ENCODE measurements at places on chromosomes 16 and 17.

DNA sequence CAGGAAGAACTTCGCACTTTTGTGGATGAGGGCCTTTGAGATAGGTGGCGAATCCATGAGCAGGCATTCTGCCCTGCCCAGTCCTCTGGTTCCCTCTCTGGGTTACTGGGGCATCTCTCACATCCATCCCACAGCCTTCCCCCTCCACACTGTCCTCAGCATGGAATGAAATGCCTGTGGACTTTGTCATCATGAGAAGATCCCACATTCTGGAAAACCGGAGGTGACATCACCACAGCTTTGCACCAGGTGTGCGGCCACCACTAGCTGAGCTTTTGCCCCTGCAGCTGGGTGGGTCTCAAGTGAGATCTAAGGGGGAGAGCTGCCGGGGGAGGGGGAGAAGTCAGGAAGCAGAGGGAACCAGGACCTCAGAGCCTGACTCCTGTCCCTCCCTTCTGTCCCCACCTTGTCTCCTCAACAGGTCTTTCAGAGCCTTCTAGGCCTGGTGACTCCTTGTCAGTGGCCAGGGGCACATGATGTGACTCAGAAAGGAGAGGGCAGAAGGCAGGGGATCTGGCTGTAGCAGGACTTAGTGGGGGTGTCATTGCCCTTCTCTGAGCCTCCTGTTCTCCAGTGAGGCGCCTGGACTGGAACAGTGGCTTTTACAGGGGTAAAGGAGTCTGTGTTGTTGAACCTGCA, 40.0 kb upstream of the DLX4 start:
- DNase-seq: no peak

- DNase-seq: no peak
Observed at GRCh38 chr16:10039220-10040096, 142.8 kb downstream of the GRIN2A start.

DNA sequence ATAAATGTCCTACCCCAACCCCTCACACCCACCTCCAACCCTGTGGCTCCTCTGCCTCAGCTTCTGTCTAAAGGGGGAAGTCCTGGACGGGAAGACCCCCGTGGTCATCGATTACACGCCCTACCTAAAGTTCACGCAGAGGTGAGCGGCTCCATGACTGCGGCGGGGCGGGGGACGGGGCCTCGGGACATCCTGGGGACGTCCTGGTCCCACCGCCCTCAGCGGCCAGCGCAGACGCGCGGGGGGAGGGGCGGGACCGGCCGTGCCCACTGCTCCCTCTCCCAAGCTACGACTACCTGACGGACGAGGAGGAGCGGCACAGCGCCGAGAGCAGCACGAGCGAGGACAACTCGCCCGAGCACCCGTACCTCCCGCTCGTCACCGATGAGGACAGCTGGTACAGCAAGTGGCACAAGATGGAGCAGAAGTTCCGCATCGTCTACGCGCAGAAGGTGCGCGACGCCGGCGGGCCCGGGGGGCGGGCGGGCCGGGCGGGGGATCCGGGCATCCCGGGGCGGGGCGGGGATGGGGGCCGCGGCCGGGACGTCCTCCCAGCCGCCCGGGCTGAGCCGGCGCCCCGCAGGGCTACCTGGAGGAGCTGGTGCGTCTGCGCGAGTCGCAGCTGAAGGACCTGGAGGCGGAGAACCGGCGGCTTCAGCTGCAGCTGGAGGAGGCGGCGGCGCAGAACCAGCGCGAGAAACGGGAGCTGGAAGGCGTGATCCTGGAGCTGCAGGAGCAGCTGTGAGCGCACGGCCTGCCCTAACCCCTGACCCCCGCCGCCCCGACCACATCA, 6.7 kb downstream of the RUNDC3A start:
- DNase-seq: no peak

GRCh38 chr17:38883592-38884526, 14.0 kb downstream of the LASP1 start:
- DNase-seq: no peak

DNA sequence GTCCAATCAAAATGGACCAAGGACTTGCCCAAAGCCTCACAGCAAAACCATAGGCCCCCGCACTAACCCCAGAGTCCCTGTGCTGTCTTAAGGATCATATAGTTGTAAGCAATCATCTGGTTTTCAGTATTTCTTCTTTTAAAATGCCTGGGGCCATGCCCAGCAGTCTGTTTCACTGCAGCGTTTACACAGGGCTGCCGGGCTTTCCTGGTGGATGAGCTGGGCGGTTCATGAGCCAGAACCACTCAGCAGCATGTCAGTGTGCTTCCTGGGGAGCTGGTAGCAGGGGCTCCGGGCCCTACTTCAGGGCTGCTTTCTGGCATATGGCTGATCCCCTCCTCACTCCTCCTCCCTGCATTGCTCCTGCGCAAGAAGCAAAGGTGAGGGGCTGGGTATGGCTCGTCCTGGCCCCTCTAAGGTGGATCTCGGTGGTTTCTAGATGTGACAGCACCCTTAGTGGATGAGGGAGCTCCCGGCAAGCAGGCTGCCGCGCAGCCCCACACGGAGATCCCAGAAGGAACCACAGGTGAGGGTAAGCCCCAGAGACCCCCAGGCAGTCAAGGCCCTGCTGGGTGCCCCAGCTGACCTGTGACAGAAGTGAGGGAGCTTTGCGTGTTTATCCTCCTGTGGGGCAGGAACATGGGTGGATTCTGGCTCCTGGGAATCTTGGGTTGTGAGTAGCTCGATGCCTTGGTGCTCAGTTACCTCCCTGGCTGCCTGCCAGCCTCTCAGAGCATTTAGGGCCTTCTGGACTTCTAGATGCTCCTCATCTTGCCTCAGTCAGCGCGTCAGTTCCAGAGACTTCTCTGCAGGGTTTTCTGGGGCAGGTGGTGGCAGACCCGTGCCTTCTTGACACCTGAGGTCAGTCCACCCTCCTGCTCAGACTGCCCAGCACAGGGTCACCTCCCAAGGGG, 24.8 kb upstream of the STH start:
- DNase-seq: no peak

GRCh38 chr17:76682296-76682695, 28.5 kb downstream of the MXRA7 start:
- no peak for DNase-seq

DNA sequence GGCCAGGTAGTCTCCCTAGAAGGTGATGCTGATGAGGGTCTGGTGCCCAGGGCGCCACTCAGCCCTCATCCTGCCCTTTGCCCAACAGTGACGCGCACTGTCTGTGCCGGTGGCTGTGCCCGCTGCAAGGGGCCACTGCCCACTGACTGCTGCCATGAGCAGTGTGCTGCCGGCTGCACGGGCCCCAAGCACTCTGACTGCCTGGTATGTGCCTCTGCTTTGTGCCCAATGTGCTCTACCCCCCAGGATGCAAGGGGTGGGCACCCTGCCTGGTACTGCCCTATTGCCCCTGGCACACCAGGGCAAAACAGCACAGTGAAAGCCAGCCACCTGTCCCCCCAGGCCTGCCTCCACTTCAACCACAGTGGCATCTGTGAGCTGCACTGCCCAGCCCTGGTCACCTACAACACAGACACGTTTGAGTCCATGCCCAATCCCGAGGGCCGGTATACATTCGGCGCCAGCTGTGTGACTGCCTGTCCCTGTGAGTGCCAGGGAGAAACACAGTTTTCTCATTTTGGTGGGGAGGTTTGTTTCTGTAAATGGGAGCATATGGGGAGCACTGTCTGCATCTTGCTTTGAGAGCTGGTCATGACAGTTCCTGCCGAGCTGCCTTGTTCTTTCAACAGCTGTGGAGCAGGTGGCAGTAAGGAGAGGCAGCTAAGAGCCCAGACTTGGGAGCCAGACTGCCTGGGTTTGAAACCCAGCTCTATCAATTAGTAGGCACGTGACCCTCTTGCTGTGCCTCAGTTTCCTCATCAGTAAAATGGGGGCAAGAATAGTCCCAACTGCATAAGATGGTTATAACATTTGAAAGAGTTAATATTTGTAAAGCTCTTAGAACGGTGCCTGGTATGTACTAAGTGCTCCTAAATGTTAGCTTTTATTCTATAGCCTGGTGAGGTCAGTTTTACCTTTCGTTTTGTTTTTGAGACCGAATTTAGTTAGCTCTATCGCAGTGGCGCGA, 10.4 kb downstream of the ERBB2 start:
- no peak for DNase-seq

- peak; percentile 61 for DNase-seq
Observed at GRCh38 chr17:76199469-76199868, 40.8 kb downstream of the RNF157 start.

DNA sequence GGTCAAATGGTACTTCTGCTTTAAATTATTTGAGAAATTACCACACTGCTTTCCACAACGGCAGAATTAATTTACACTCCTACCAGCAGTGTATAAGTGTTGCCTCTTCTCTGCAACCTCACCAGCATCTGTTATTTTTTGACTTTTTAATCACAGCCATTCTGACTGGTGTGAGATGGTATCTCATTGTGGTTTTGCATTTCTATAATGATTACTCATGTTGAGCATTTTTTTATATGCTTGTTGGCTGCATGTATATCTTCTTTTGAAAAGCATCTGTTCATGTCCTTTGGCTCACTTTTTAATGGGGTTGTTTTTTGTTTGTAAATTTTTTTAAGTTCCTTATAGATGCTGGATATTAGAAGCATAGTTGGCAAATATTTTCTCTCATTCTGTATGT, 446.7 kb downstream of the PMP22 start:
- DNase-seq: no peak

DNA sequence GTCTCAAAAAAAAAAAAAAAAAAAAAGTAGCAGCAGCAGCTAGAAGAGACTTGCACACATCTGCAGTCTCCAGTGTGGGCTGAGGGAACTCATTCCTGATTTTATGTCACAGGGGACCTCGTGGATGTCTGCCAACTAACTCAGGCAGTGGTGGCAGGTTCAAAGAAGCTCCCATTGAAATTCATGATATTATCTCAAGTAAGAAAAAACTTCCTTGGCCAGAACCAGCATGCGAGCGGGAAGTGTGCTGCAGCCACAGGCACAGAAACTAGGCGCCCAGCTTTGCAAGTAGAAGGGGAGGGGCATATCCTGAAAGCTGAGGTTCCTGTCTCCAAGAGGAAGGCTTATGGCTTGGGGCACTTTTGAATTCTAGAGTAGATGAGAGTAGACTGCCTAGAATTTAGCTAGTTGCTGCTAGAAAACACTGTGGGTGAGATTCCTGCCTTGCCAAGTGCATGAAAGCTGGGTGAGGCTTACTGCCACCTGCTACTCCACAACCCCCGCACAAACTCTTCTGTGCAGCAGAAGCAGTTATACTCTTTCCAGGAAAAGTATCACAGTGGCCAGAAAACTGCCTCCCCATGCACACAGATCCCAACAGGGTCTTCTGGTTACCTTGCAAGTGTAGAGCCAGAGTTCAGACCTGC, 603.8 kb upstream of the CA10 start:
- DNase-seq: no peak

DNA sequence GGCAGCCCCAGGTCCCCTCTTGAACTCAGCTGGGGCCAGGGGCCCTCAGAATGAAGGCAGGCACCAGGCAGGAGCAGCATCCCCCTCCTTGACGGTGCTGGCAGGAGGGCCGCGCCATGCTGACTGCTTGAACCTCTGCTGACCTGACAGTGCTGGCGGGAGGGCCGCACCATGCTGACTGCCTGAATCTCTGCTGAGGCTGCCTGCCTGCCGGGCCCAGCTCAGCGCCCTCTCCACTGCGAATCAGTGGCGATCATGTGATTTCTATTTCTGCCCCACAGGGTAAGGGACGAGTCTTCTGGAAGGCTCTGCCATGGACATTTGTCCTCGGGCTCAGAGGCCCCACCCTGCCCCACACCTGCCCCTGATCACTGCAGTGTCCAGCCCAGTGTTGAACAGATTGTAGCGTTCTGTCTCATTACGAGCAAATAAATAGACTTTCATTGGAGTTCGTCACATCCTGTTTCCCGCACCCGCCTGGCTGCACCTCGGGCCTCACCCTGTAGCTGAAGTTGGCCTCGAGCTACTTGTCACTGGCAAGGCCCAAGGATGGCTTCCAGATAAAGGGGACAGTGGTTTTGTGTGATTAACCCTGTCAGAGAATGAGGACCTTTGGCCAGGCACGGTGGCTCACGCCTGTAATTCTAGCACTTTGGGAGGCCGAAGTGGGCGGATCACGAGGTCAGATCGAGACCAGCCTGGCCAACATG, 8.6 kb downstream of the C16orf90 start:
- no peak for DNase-seq

DNA sequence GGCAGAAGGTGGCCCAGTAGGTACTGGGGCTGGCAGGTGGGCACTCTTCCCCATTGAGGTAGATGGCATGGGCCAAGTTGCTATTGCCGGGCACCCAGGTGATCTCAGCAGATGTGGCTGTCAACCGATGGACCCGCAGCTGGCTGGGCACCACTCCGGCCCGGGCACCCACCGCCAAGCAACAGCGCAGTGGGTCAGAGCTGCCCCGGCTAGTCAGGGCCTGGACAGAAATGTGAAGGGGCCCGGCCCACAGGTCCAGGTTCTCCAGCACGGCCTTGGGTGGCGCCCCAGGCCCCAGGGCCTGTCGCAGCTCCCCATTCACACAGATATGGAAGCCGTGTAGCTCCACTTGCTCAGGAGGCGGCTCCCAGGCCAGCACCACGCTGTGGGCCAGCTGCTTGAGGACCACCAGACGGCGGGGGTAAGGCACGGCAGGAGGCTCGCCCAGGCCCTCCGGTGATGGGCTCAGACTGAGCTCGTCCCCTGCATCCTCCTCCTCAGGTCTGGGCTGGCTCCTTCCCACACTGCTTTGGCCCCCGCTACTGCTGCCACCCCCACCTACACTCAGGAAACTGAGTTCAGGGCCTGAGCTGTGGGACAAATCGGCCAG, 16.5 kb downstream of the TSPOAP1 start:
- no peak for DNase-seq

- DNase-seq: no peak
Observed at GRCh38 chr16:54654429-54654828, 276.2 kb upstream of the IRX5 start.

GRCh38 chr16:79049040-79049439, 551.5 kb downstream of the MAF start:
- no peak for DNase-seq

DNA sequence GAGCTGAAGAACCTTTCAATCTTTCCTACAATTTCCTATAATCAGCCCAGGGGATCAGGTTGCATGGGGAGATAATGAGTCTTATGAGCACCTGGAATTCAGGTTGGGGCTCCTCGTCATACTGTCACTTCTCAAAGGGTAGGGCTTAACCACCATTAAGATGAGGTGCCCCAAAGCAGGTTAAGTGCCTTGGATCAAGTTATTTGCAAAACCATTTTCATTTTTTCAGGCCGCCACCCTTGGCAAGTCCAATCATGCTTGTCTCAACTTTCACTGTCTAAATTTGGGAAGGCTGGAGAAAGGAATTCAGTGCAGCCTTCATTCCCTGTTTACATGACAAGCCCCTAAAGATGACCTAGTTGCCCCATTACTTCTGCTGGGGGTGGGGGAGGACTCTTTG, 44.9 kb upstream of the TANGO6 start:
- no peak for DNase-seq

- DNase-seq: no peak
Observed at GRCh38 chr16:4979736-4980660, 21.9 kb downstream of the SEC14L5 start.

GRCh38 chr16:50474138-50474537, 74.1 kb upstream of the NKD1 start:
- no peak for DNase-seq

GRCh38 chr16:56961386-56961785, 364 bp upstream of the CETP start:
- DNase-seq: no peak

GRCh38 chr16:27492588-27492979, 57.1 kb downstream of the GTF3C1 start:
- no peak for DNase-seq

All from activated T-cell treated with anti-CD3 and anti-CD28 coated beads, Interleukin-2, amount 50 U/mL, for 4 hours (primary cell).